ENCODE measurements at places on chromosomes 11 and 22.
A peak's percentile ranks its signal among the peaks of the same experiment; 100 is the strongest.

DNA sequence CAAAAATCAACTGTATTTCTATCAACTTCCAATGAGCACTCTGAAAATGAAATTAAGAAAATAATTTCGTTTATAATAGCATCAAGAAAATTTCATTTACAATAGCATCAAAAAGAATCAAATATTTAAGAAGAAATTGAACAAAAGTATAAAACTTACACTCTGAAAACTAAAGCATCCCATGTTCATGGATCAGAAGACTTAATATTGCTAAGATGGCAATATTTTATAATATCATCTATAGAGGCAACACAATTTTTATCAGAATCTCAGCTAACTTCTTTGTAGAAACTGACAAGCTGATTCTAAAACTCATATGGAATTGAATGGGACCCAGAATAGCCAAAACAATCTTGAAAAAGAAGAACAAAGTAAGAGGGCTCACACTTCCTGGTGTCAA lies 19.9 kb downstream of the NUP160 start:
- no peak for DNase-seq

DNA sequence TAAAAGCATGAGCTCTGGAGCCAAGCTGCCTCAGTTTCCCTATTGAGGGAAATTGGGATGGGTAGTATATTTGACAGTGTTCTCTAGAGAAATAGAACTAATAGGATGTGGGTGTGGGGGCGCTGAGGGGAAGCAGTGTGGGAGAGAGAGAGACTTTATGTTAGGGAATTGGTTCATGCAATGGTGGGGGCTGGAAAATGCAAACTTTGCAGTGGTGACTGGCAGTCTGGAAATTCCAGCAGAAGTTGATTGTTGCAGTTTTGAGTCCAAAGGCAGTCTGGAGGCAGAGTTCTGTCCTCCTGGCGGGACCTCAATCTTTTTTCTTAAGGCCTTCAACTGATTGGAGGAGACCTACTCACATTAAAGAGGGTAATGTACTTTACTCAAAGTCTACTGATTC lies 59.4 kb upstream of the SYT13 start:
- no peak for DNase-seq

DNA sequence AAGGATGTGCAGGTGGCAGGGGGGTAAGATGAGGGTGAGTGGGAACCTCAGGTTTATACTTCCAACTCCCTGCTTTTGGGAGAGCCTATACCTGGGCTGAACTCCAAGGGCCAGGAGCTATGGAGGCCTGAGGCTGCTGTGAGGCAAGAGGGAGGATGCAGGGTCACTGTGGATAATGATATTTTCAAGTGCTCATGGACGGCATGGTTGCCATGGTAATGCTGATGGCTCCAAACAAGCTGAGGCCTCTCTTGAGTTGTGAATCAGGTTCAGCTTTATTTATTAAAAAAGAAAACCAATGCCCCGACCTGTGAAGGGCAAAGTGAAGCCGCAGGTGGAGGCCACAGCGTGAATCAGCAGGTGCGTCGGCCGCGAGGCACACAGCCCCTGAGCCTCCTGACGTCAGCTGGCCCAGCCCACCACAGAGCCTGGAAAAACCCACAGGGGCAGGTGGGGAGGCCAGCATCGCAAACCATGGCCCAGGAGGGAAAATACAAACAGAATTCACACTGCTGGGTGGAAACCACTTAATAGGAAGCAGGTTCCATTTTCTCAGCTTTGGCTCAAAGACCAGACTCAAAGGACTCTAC lies 17.4 kb upstream of the CREB3L1 start:
- DNase-seq, result no peak

DNA sequence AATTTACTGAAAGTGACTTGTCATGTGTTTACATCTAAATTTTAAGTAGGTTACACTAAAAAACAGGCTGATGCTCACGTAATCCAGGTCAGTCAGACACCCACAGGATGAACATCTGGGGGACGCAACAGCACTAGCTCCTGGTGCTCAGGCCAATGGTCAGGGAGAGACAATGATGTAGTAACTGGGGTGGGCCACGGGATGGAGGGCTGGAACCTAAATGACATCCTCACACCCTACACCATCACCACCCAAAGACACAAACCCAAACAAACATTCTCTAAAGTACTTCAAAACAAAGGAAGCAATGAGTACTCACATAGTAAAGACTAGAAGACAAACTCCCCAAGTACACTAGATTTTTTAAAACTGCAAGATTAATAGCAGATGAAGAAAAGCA lies 53.5 kb upstream of the SLC25A1 start:
- no peak for DNase-seq

DNA sequence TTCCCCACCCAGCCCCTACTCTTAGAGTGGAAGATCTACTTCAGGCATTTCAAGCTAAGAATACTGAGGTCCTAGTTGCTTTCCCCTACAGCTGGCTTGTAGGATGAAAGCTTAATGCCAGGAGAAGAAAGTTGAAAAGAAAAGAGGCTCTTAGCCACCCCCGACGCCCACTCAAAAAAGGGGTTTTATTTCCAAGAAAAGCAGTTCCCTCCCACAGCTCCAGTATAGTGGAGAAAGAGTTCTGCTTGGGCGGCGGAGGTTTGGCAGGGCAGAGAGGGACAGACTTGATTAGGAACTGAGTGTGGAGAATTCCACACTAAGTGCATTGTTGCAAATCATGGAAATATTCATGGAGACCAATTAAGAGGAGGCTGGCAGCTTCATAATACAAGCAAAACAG lies 470.9 kb downstream of the ETS1 start:
- no peak for DNase-seq

DNA sequence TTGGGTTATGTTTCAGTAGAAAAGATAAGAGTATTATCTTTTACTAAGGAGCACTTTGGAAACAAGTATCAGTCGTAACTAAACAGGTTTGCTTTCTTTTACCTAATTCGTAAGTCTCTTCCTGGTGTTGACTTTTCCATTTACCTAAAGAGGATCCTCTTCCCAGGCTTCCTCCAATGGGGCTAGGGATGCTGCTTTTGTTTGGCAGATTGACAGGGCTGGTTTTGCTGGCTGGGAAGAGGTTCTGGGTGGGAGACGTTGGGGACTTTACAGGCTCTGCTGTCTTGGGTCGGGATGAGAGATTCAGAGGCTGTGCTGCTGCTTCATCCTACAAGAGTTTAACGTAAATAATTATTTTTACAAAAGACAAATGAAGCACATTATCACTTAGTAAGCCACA lies 306.7 kb downstream of the SOX6 start:
- no peak for DNase-seq

- DNase-seq, result no peak
Observed at GRCh38 chr11:98561877-98562395, 458.8 kb upstream of the CNTN5 start.

- DNase-seq, result no peak
Observed at GRCh38 chr11:43367382-43368178, 8.9 kb downstream of the TTC17 start.

DNA sequence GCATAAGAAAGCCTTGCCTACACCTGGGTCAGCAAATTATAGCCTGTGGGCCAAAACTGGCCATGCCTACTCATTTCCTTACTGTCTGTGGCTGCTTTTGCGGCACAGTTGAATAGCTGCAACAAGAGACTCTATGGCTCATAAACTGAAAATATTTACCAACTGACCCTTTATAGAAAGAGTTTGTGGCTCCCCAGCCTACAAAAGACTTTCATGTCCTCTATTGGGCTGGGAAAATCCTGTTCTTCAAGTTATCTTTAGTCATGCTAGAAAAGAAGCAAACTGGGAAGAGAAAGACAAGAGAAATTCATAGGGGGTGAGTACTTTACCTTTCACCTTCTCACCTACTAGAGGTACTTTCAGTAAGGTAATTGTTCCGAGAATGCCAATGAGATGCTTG lies 175.1 kb downstream of the SWAP70 start:
- no peak for DNase-seq

DNA sequence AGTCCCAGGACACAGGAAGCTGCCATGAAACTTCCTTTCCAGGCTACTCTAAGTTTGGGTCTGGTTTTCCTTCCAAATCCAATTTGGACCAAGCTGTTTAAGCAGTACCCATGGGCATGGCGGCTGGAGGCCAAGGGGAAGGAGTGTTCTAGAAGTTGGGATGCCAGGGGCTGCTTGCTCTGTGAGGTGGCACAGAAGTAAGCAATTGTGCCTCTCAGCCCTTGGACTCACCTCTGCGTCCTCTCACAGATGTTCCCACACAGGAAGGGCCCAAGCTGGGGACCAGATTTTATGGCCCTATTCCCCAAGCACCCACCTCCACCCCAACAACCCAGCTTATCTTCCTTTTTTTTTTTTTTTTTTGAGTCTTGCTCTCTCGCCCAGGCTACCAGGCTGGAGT lies 3.5 kb upstream of the DGAT2 start:
- DNase-seq, result no peak

DNA sequence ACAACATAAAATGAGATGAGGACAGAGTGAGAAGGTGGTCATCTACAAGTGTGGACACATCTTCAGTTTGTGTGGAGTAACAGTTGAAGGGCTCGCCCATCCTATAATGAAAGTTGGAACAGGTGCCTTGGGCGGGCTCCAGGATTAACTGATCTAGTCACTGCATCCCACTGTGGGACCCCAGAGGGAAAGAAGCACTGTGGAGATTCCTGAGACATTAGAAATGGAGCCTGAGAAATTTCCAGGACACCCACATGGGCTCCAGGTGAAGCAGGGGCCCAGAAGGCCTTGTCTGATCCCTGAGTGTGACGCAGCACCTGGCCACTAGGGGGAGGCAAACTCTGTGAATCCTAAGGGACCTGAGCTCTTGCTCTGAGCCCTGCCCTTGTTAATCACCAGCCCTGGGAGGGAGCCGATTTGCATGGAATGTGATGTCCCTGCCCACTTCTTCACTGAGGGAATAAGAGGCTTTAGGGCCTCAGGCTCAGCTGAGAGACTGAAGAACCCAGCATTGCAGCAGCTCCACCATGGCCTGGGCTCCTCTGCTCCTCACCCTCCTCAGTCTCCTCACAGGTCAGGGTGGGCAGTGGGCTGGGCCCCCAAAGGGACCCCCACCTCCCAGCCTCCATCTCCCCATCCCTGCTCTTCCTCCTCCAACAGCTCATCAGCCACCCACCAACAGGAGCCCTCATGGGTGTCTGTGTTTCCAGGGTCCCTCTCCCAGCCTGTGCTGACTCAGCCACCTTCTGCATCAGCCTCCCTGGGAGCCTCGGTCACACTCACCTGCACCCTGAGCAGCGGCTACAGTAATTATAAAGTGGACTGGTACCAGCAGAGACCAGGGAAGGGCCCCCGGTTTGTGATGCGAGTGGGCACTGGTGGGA lies 98.4 kb downstream of the VPREB1 start:
- peak; percentile 8 for DNase-seq

DNA sequence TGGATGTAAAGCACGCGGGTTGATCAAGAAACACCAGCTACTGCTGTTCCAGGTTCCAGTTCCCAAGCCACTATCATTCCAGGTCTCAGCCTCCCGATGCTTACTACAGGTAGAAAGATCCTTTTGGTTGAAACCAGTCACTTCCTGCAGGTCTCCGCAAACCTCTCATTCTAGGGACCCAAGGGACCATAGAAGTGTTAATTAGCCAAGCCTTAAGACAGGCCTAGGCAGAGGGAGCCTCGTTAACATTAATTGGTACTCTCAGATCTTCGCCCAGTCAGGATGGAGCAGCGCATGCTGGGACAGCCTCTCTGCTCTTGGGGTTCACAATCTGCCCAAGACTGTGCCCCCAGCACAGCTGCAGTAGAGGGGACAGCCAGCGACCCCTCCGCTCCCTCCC lies 11.2 kb upstream of the OAF start:
- DNase-seq, result no peak

DNA sequence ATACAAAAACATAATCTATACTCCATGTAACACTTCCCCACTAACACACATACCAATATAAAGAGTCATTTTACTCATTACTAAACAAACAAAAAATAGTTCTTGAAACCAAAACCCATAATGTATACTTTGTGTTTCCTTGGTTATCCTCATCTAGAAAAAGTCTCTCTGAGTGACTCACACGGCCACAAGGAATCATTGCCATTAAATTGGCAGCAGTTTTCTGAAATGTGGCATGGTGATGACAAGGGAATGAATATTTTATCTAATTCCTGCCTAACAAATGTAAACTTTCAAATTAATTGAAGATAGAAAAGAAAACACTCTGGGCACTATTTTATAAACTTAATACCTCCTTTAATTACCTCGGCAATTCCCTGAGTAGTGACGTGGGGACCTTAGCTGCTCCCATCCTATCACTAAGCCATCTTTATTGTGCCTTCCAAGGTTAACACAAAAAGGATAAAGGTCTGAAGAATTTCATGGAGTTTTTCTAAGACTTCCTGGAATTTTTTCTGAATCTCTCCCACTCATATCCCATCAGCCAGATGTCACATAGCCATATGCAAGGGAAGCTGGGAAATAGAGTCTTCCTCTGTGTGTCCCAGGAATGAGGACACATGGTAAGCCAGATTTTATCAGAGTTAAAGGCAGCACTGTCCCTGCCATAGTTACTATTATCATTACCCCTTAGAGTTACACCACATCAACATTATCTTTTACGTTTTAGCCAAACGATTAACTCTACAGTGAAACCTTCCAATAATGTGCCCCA lies 857.2 kb upstream of the TENM4 start:
- DNase-seq, result peak; percentile 78

- no peak for DNase-seq
Observed at GRCh38 chr22:20137671-20138416, 6.2 kb downstream of the ZDHHC8 start.

DNA sequence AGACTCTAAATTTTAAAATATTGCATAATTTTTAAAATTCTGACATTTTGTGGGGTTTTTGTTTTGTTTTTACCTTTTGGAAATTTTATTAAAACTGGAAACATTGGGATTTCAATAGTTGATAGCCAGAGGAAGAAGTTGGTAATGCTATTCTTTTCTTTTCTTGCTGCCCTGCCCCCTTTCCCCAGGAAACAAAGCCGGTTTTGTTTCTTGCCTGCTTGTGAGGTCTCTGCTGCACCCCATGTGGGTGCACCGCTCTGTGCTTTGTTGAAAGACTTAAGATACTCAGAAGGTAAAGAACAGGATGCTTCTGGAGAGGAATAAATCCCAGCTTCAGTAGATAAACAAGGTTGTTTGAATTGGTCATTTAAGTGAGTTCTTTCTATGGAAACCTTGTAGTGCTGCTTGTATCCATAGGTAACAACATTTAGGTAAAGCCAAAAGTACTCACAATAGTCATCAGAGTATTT lies 87.5 kb downstream of the YAP1 start:
- DNase-seq, result no peak

DNA sequence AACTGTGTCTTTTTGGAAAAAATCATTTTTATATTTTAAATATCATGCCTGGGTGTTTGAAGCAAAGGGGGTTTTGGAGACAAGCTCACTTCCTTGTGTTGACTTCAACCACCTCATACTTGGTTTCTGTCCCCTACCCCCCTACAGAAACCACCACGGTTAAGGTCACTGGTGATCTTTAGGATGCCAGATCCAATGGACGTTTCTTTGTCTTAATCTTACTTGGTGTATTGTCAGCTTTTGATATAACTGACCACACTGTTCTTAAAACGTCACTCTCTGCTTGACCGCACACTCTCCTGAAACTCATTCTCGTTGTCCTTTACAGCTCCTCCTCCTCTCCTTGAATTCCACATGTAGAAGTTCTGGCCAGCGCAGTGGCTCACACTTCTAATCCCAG lies 34.8 kb upstream of the SWAP70 start:
- DNase-seq, result no peak
